ENCODE measurements at places on chromosomes 6 and 20.
A peak's percentile ranks its signal among the peaks of the same experiment; 100 is the strongest.

DNA sequence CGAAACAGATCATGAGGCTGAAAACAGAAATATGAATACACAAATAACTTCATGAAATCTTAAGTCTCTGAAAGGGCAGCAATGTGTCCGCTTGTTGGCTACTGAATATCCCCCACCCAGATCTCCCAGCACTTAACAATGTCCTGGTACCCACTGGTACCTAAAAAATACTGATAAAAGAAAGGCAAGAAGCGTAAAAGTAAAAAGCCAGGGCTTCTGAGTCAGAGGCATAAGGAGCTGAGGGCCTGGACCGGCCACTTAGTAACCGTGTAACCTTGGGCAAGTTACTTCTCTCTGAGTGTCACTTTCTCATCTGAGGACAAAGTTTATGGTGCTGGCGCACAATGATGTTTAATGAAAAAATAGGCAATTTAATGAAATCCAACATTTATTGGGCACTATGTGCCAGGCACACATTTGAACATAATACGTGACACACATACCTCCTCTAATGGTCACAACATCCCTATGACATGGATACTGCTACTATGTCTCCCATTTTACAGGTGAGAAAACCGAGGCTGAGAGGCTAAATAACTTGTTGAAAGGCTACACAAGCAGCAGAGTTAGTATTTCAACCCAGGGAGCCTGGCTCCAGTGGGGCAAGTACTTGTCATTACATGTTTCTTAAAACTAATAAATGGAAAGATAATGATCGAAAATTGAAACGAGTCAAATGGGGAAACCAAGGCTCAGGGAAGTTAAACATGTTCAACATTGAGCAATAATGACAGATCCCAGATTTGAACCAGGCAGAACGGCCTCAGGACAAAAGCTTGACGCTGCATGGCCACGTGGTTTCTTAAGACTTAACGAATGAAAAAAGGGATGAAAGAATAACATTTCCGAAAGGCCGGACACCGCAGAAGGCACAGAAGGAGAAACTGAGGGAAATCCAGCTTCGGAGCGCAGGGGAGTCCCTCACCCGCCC is 828 bp downstream of the TP53RK start:
- DNase-seq, result no peak

GRCh38 chr6:47952640-47953039 is 158.4 kb downstream of the PTCHD4 start:
- DNase-seq, result no peak

DNA sequence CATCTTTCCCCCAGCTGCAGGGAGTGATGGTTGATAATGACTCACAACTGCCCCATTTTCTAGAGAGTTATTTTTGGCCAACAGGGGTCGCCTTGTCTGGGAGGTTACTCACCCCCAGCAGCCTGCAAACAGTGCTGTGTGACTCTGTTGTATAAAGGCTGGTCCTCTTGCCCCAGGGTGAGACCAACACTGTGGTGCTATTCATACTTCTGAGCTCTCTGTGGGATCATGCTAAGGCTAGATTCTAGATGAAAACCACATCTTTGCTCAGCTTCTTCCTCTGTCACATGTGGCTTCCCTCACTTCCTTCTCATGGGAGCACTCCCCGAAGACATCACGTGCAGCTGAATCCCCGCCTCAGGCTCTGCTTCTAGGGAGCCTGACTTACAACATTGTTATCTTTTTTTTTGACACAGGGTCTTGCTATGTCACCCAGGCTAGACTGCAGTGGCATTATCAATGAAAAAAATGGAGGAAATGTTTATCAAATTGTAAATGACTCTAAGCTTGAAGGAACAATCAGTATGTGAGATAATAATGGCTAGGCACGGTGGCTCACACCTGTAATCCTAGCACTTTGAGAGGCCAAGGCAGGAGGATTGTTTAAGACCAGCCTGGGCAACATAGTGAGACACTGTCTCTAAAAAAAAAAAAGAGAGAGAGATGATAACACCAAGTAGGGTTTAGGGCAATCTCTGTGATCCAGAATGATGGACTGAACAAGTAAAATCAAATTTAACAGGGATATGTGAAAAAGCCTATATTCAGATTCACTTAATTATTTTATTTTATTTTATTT is 55.7 kb upstream of the SLC23A2 start:
- DNase-seq, result no peak

DNA sequence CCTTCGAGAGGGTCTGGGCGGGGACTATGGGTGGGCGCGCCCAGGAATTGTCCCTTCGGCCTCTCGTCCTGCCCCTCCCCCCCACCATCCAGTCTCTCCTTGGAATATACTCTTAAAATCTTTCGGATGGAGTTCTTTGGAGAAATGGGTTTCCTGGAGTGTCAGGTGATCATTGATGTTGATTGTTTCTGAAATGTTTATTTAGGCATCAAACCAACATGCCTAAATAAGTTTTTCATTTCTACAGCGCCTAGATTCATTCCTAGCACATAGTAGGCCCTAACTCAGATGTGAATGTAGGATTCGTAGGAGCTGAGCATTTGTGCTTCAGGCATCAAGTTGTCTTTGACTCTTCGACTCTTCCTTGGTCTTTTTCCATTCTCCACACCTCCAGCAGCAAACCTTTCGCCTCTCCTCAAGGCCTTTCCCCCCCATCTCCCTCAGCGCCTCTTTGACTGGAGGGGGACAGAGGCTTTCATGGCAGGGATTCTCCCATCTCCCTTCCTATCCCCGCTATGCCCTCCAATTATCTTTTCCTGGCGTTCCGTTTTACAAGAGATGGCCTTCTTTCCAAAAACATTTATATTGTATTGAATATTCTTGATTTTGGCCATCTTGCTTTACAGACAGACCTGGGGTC is 610 bp downstream of the CASP8AP2 start:
- DNase-seq, result no peak

- DNase-seq, result no peak
Observed at GRCh38 chr20:316316-317068, 8.9 kb upstream of the SOX12 start.

DNA sequence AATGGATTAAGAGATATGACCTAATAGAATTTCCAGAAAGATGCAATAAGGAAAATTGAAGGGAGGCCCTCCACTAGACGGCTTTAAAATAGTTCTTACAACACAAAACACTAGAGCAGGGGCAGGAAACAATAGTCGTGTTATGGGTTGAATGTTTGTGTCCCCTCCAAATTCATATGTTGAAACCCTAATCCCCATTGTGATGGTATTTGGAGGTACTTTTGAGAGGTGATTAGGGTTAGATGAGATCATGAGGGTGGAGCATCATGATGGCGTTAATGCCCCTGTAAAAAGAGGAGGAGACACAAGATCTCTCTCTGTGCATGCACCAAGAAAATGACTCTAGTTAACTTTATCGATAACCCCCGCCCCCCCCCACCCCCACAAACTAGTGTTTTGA is 104.0 kb upstream of the HMGN3 start:
- DNase-seq, result no peak

GRCh38 chr6:148044261-148044751 is 298.3 kb upstream of the SASH1 start:
- no peak for DNase-seq

DNA sequence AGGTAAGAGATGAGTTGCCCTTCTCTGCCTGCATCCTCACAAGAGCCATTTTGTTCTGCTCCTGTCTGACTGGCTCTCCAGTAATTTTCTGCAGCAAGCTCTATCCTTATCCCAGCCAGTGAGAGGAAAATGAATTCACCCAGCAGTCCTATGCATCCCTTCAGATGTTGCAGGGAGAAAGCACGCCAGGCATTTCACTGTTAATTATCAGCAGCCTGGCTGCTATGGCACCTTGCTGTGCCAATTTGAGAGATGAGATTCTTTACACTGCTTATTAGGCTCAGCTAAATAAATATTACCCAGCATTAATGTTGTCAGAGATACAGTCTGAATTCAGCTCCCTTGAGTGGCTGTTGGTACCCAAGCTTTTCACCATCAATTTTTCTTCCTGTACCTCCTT is 61.1 kb upstream of the SNAP25 start:
- DNase-seq, result no peak

- DNase-seq, result no peak
Observed at GRCh38 chr6:117025310-117025709, 148.3 kb downstream of the RFX6 start.

GRCh38 chr6:158687506-158687905 is 37.7 kb downstream of the SYTL3 start:
- DNase-seq, result no peak

GRCh38 chr6:104325341-104326172 is 534.2 kb downstream of the HACE1 start:
- peak; percentile 47 for DNase-seq

DNA sequence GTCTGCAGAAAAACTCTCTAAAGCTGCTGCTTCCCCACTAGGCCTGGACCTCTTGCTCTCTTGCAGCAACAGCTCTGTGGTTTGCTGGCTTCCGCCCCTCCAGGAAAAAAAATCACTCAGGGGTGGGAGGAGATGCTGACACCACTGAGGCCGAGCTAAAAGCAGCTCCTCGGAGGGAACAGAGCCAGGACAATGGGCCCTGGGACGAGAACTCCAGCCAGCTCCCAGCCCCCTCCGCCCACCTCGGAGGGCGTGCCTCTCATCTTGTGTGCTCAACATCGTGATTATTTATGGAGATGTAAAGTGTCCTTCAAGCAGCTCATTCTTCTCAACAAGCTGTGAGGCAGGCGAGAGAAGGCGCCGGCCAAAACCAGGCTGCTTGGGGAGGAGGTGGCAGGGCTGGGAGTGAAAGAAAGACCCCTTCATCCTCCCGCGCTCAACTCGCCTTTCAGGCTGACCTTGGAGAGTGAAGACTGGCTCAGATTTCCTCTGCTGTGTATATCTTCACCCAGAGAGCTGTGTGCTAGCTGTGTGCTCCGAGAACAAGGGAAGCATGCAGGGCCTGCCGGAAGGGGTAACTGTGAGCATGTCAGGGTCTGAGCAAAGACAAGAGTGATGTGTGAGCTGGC is 53.5 kb upstream of the LRFN2 start:
- DNase-seq, result no peak

DNA sequence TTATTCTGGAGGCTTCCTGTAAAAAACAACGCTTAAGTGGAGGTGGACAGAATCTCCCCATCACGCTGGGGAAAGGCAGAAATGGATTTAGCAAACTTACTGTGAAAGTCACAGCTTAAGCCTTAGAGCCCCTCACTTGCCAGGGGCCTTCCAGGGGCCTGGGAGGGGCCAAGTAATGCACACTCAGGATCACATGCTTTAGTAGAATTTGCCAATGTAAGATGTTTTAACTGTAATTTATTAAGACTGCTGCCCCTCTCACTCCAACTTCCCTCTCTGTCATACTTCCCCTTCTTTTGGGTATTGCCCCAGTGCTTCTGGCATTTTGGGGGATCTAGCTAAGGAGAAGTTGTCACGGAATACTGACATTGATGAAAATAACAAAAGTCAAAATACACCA is 12.6 kb upstream of the ADA start:
- no peak for DNase-seq

GRCh38 chr6:45572833-45573232 is 195.1 kb upstream of the SUPT3H start:
- no peak for DNase-seq

GRCh38 chr20:33568868-33569801 is 79.2 kb downstream of the CBFA2T2 start:
- no peak for DNase-seq

- DNase-seq, result no peak
Observed at GRCh38 chr20:63150911-63151531, 64.9 kb downstream of the YTHDF1 start.

- DNase-seq, result peak; percentile 89
Observed at GRCh38 chr6:73798592-73798991, 102.6 kb downstream of the CD109 start.

GRCh38 chr20:20665606-20666332 is 46.7 kb downstream of the RALGAPA2 start:
- DNase-seq, result no peak

DNA sequence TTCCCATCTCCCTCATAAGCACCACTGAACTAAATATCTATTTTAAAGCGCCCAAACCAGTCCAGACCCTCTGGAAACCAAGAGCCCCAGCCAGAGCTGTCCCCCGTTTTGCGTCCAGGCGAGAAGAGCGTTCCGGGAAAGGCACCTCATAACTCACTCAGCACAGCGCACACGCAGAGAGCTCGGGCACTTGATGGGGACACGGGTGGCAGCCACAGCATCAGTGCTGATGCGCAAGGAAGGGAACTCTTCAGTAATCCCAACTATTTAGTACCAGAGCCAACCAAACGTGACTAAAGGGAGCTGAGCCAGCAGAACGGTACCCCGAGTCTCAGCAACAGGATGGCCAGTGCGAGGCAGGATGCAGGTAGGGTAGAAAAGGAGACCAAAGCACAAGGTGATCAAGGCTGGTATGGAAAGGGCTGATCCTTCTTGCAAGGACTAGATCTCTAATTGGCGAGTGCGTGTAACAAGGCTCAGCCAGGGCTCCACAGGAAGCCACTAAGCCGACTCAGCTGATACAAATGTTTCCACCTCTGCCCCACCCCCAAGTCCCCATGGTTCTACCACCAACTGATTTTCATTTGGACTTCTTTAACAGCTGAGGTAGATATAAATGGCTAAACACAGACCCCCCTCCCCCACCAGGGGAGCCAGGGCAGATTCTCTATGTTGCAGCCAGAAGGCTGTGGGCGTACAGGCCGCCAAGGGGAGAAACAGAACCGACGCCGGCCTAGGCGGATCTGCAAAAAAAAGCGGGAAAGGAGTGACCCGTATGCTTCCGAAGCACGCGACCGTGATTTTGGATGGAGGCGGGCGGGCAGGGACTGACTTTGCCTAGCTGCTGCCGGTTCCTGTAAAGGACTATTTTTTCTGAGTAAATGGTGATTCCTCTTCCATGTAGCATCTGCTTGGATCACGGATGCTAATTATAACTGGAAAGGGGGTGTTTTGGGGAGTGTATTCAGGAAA is 183.5 kb upstream of the COL21A1 start:
- DNase-seq, result no peak

GRCh38 chr6:47524136-47524845 is 46.7 kb downstream of the CD2AP start:
- no peak for DNase-seq

- DNase-seq, result no peak
Observed at GRCh38 chr20:53390770-53391169, 202.9 kb downstream of the ZNF217 start.

- no peak for DNase-seq
Observed at GRCh38 chr6:7628909-7629308, 38.9 kb downstream of the SNRNP48 start.

DNA sequence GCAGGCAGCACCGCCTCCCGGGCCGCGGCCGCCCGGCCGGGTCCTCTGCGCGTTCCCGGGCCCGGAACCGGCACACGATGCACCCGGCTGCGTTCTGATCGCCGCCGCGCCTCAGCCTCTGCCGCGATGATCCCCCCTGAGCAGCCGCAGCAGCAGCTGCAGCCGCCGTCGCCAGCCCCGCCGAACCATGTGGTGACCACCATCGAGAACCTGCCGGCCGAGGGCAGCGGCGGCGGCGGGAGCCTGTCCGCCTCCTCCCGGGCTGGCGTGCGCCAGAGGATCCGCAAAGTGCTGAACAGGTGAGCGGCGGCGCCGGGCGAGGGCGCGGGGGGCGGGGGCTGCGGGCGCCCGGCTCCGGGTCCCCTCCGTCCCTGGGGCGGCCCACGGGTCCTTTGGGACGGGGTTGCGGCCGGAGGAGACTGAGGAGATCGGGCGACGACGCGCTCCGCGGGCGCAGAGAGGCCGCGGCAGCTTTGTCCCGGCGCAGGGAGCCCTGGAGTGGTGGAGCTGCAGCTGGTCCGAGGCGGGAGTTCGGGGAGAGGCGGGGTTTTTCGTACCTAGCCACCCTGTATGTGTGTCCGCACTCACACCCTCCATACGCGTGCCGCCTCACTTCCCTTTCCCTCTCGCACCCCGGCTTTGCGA is 659 bp downstream of the SLC35F1 start:
- no peak for DNase-seq

GRCh38 chr6:70310063-70310694 is 7.3 kb upstream of the COL9A1 start:
- DNase-seq, result peak; percentile 5

Data from NCI-H226 (cell line).